ENCODE measurements at places on chromosomes 16 and 17.

DNA sequence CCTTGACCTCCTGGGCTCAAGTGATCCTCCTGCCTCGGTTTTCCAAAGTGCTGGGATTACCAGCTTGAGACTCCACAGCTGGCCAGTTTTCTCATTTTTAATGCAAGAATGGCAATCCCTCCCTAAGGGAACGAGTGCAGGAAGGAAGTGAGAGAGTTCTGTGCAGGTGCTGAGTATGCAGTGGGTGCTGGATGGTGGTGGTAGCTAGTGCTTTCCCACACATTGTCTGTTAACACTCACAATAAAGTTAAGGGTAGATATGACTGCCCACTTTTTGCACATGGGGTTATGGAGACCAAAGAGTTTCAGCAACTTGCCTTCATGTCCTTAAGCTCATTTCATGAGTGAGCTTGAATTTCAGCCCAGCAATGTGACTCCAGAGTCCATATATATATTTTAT is 18.5 kb downstream of the RGS9 start:
- H3K4me3 ChIP-seq, result no peak overlapping the region
- no peak for DNase-seq
- H3K36me3 ChIP-seq, result no peaks in the 10 kb centered on the region
- no peaks in the 10 kb centered on the region for H3K4me1 ChIP-seq
- no peaks in the 10 kb centered on the region for H3K27me3 ChIP-seq

DNA sequence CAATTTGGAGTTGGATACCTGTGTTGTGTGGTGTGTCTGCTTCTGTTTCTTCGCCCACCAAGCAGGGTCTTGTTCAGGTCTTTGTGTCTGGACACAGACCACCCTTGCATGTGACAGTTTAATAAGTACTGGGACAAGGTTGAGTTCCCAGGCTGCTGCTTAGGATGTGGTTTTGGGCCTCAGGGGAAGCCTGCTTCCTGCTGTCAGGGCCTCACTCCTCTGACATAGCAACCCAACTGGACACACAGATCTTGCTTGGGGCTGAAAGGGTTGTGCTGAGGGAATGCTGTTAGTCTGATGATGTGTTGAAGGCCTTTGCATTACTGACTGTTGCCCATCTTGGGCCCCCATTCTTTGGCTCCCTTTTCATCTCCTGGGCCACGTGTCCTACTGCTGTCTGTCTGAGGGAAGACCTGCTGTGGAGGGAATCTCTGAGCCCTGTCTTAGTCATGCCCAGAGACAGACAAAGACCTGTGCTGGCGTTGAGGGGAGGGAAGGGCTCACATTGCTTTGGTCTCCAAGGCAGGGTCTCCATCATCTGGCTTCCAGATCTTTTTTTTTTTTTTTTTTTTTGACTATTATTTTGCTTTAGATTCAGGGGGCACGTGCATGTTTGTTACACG is 4.7 kb upstream of the TGFB1I1 start:
- H3K4me3 ChIP-seq, result no peak overlapping the region
- peaks cover 19% of the 10 kb centered on the region for H3K4me1 ChIP-seq
- H3K27me3 ChIP-seq, result peaks cover 7% of the 10 kb centered on the region
- no peak for DNase-seq

DNA sequence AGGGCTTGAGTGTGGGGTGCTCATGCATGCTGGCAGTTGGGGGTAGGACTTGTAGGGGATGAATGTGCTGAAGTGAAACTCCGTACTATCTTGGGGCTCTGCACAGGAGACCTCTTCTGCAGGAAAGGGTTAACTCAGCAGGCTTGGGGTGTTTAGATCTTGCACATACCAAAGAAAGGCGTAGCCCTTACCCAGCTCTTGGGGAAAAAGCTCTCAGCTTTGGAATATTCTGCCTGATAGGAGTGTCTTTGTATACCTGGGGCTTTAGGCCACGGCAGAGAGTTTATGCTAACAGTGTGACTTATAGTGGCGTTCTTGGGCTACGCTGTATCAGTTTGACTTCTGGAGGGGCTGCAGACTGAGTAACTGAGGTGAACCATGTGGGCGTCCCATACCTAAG is 21.1 kb downstream of the KRT25 start:
- no peak overlapping the region for H3K27ac ChIP-seq
- no peak for DNase-seq
- H3K4me1 ChIP-seq, result no peaks in the 10 kb centered on the region
- H3K27me3 ChIP-seq, result no peaks in the 10 kb centered on the region
- H3K4me3 ChIP-seq, result no peak overlapping the region

- H3K27me3 ChIP-seq, result no peaks in the 10 kb centered on the region
- H3K4me1 ChIP-seq, result no peaks in the 10 kb centered on the region
- H3K36me3 ChIP-seq, result peaks cover 24% of the 10 kb centered on the region
- DNase-seq, result no peak
These were observed 11.2 kb upstream of the COG7 start for GRCh38 chr16:23464196-23464595.

DNA sequence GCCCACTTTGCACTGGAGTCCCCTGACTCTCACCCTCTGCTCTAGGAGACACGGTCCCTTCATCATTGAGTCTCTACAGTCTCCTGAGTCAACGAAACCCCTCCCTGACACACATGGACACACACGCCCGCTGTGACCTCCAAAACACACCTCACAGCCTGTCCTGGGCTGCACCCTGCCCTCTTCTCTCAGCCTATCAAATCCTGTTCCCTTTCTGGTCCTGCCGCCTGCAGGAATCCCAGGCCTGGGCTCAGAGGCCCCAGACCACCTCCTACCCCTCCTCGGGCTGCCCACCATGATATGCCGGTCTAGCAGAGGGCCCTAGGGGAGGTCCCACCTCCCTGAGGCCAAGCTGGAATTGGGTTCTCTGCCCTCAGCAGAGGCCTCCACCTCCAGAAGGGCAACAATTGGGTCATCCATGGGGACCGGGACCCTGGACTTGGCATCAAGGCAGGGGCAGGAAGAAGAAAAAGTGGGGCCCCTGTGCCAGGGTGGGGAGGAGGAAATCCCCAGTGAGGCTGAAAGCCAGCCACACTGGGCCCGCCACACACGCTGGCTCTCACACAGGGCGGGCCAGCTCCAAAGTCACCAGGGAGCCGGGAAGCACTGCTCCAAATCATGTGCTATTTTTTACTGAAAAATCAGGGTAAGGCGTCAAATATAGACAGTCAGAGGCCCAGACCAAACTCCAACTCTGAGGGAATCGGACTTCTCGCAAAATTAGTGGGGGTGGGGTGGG is 3.4 kb downstream of the PPP1R9B start:
- peaks cover 15% of the 10 kb centered on the region for H3K36me3 ChIP-seq
- H3K27ac ChIP-seq, result peak overlapping the region; percentile 68
- no peaks in the 10 kb centered on the region for H3K27me3 ChIP-seq
- H3K4me1 ChIP-seq, result peaks cover 68% of the 10 kb centered on the region
- DNase-seq, result no peak
- H3K4me3 ChIP-seq, result peak overlapping the region; percentile 83

DNA sequence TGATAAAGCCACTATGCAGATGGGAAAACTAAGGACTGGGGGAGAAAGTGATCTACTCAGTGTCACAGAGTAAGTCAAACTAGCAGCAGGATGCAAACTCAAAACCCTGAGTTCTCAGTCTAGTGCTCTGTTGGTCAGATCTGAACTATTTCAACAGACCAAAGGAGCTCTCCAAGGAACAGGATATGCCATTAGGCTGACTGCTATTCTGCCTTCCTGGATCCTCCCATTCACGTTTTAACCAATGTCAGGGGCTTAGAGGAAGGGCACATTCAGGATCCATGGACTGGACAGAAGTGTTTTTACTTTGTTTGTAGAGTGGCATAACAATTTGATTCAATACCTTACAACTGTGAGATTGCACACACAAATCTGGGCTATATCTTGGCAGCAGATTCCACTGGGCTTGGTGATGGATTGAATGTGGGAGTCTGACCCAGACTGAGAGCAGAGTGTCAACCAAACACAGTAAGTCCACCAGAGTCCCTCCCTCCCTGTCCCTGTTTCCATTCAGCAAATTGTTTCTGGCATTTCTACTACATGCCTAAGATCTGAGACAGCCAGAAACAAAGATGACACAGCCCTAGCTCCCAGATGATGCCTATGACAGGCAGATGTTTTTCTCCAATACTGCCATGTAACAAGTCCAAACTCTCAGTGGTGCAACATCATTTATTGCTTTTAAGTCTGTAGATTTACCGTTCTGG is 337.8 kb upstream of the CDH5 start:
- H3K4me1 ChIP-seq, result no peaks in the 10 kb centered on the region
- H3K27ac ChIP-seq, result no peak overlapping the region
- H3K36me3 ChIP-seq, result no peaks in the 10 kb centered on the region

- DNase-seq, result no peak
- H3K36me3 ChIP-seq, result no peaks in the 10 kb centered on the region
- H3K27ac ChIP-seq, result no peak overlapping the region
- H3K4me3 ChIP-seq, result no peak overlapping the region
- no peaks in the 10 kb centered on the region for H3K27me3 ChIP-seq
These were observed 54.4 kb downstream of the PITPNC1 start for GRCh38 chr17:67431249-67432015.
